Right ventricle myocardium inferior (tissue), 1 donor: ENCODE measurements at places on chromosomes 3 and 15.
A peak's percentile ranks its signal among the peaks of the same experiment; 100 is the strongest.

- no peak for DNase-seq
Observed at GRCh38 chr15:90349821-90350220, 2.3 kb upstream of the ZNF774 start.

DNA sequence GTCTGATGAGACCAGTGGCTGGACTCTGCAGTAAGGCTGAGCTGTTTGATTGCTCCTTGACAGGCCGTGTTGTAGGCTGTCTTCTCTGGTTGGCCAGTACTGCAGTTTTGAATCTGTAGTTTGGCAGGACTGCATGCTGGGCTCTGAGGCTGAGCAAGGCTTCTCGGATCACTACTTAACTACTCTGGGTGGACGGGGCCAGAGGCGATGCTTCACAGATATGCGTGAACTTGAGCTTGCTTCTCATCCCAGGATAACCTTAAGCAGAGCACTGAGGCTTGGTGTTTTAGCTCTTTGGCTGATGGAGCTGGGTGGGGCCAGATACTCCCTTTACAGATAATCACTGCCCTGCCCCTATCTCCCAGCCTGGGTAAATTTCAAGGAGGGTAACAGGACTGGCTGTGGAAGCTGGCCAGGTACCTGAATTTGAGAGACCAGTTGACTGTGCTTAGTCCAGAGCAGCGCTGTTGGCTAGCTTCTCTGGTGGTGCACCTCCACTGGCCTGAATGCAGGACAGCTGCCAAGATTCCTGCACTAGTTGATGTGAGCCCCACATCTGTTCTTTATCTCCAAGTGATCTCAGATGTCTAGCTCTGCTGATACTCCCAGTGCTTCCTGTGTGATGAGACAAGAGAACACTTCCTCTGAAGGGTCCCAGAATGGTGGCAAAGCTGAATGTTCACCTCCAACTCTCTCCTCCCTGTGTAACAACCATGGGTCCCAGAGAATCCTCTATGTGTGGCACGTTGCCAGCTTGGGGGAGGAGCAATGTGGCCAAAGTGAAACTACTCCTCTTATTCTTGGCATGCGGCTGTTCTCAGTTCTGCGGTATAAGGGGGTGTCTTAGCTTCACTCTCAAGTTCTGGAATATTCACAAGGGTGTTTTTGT, 37.9 kb downstream of the RPL39L start:
- peak; percentile 80 for DNase-seq

- DNase-seq = no peak
Observed at GRCh38 chr15:45732662-45733061, 97.8 kb downstream of the SQOR start.

GRCh38 chr3:104629038-104629437, 737.7 kb upstream of the ALCAM start:
- no peak for DNase-seq

DNA sequence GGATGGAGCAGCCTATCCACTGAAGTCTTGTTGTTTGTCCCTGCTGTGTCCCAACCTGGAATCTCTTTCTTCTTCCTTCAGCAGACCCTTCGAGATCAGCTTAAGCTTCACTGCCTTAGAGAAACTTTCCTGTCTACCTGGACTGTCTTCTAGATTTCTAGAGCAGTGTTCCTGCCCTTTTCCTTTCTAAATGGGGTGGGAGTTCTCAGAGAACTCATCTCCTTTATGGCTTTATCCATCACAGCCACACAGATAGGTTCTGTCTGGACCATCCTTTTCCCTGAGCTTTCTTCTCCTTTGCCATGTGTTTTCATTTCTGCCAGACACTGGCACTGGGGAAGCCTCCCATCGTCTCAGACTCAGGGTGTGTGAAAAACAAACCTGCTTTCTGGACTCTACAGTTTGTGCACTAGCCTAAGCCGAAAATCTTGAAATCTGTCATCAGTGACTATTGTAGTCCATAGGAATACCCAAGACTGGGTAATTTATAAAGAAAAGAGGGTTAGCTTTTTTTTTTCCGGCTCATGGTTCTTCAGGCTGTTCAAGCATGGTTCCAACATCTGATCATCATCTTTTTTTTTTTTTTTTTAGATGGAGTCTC, 177.5 kb downstream of the PGPEP1L start:
- no peak for DNase-seq

DNA sequence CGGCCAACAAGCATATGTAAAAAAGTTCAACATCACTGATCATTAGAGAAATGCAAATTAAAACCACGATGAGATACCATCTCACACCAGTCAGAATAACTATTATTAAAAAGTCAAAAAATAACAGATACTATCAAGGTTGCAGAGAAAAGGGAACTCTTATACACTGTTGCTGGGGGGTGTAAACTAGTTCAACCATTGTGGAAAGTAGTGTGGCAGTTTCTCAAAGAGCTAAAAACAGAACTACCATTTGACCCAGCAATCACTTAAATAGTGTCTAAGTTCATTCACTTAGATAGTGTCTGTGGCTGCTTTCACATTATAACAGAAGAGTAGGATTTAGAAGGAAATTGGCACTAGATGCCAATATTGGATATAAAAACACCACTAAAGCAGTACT, 49.7 kb downstream of the CGGBP1 start:
- DNase-seq = no peak

DNA sequence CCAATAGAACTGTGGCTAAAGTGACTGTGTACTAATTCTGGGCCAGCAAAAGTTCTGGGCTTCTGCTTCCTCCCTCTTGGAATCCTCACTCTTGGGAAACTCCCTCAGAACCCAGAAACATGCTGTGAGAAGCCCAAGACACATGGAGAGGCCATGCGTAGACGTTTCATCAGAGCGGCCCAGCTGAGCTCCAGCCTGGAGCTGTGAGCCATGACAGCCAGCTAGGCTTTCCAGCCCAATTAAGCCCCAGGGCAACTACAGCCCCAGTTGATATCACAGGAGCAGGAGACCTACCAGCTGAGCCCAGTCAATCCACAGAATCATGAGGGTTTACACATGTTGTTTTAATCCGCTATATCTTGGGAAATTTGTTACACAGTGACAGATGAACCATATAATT, 43.6 kb upstream of the CNOT10 start:
- peak; percentile 64 for DNase-seq

- no peak for DNase-seq
Observed at GRCh38 chr3:155805204-155805801, 775 bp downstream of the C3orf33 start.

GRCh38 chr15:25391971-25392721, 46.7 kb downstream of the UBE3A start:
- no peak for DNase-seq

DNA sequence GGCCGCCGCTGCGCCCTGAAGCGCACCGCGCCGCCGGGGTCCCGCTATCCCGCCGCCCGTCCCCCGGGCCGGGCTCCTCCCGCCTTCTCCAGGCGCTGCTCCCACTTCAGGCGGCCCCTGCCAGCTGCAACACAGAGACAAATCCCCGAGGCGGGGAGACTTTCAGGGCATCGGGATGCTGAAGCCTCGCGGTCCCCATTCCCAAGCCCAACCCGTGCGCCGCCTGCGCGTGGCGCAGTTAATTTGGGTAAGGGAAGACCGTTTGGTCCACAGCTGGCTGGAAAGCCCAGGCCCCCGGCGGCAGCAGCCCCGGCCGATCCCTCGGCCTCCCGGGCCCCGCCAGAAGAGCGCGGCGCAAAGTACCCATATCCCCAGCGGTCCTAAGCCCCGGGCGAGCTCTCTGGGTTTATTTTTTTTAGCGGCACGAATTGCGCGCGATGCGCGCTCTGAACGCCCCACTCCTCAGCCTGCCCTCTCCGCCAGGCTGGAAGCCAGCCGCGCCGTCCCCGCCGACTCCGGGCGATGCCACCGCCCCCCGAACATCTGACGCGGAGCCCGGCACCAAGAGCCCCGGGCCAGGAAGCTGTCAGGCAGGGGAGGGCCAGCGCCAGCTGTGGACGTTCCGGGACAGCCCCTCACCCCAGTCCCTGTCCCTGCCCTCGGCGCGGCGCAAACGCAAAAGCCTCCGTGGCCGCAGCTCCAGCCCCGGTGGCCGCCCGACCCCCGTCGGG, 517 bp downstream of the FBN1 start:
- DNase-seq = peak; percentile 79

GRCh38 chr3:115698851-115699591, 75.7 kb downstream of the GAP43 start:
- DNase-seq = no peak

- DNase-seq = peak; percentile 59
Observed at GRCh38 chr15:58043192-58043903, 22.2 kb downstream of the ALDH1A2 start.

DNA sequence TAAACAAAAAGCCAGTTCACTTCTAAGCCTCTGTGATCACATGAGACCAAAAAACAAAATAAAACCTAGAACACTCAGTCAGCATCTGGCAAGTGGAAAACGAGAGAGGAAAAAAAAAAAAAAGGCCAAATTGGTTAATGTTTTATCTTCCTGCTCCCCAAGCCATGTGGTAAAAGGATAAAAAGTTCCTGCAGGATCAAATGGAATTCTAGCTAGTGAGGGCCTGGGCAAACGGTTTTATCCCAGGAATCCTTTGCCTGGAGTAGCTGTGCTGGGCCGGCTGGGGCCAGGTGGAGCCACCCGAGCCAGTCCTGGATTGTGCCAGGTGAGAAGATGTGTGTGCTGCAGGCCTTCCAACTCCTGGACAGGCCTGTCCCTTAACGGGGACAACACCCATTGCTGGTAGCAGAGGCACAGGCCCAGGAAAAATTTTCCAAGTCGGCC, 13.2 kb downstream of the SMAD6 start:
- no peak for DNase-seq

DNA sequence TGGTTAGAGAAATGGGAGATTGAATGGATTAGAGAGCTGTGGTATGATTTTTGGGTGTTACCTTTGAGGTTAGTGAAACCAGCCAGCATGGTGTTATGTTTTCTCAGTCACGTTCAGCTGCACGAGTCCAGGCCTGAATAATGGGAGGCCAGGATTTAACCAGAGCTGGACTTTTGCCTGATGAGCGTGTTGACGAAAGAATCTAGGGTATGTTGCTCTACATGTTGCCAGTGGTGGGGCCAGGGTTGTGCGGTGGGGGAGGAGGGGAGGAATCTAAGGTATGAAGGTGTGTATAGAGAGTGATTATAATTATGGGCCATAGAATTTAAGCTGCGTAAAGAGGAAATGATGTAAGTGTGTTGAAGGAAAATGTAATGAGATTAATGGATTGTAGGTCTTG, 22.8 kb downstream of the MINDY2 start:
- no peak for DNase-seq

DNA sequence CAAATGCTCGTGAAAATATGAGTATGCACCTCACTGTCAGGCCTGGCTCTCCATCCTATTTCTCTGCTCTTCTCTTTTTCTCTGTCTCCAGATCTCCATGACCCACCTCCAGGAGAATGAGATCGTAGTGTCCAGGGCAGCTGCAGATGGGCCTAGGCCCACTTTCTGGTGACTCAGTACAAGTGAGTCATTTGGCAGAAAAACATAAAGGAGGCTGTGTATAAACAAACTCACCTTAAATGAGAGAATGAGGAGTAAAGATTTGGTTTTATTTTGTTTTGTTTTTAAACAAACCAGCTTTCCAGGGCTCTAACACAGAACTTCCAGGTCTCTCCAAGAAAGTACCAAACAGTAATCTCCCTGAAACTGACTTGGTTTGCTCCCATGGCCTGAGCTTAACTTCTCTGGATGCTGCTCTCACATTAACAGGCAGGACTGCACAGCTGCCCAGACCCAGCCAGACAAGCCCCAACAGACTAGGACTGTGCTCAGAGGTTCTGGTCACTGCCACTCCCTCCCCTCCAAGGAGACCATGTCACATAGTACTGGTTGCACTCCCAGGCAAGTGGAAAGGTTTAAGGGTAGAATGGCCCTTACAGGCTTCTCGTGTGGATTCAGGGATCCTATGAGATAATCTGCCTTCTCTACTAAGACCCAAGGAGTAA, 1.5 kb upstream of the HEG1 start:
- DNase-seq = no peak

GRCh38 chr3:119664370-119664769, 4.0 kb upstream of the POPDC2 start:
- DNase-seq = no peak

GRCh38 chr15:36251450-36251849, 328.0 kb upstream of the CDIN1 start:
- DNase-seq = no peak

DNA sequence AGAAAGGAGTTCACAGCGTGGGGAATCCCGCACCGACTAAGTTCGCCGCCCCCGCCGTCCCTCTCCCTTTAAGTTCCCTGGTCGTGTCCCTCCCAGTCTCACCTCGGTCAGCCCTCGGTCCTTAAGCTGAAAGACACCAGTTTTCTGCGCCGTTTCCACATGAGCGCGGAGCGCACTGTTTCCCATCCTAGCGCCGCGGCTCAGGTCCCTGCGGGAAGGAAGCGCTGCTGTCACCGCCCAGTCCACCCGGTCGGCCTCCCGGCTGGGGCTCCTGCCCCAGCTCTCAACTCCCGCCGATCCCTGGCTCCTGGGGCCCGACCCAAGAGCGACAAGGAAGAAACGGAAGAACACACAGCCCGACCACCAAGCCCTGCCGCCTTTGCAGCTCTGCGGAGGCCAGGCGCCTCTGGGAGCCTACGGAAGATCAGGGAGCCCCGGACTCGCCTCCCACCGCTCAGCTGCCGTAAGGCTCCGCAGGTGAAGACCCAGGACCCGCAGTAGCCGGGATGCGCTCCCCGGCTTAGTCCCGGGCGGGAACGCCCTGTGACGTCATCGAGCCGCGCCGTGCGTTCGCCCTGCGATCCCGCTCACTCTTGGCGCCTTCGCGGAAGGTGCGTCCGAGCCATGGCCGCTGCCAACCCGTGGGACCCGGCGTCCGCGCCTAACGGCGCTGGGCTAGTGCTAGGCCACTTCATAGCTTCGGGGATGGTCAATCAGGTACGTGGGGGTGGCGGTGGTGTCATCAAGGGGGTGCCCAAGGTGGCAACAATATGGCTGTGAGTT, at the start of the genes HAUS2 and LRRC57:
Gene HAUS2 (plus strand): TSS at position 590 of the 783 bp plus-strand sequence. CDS start 35 bp downstream, at position 625.
Gene LRRC57 (minus strand): TSS at position 545 of the 783 bp plus-strand sequence. CDS start 359 bp downstream, at position 186.
- DNase-seq = peak; percentile 95

DNA sequence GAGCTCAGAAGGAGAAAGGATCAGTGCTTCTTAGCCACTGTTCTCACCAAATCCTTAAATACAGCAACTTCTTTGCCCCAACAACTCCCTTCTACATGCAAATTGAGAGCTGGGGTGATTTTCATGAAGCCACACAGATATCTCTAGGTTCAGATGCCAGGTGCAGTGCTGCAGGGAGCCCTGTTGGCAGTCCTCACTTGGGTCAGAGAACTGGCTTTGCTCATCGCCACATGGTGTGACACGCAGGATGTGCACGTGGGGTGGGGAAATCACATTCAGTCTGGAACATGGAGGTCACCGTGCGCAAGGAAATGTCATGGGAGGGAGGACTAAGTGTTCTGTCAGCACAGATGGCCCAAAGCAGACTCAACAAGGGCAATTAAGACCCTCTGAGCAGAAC, 103.8 kb downstream of the WDR76 start:
- DNase-seq = no peak

DNA sequence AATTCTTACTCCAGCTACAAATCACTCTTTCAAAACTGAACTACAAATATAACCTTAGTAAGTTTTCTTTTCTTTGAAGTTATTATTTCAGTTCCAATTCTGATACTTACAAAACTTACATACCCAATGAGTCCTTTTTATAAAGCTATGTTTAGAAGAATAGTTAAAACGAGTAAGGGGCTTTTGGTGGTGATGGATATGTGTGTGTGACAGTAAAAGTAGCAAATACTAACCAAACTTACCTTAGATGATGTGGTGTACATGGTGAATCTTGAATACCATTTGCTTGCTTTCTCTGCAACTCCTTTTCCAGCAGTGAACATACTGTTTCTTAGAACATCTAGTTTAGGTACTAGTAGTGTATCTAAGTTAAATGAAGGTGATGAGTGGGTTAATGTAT, 68.4 kb downstream of the SLC24A1 start:
- DNase-seq = no peak
